ENCODE measurements at places on chromosomes 5 and 9.

- no peak for DNase-seq
Observed at GRCh38 chr5:155021842-155022241, 8.3 kb downstream of the KIF4B start.

DNA sequence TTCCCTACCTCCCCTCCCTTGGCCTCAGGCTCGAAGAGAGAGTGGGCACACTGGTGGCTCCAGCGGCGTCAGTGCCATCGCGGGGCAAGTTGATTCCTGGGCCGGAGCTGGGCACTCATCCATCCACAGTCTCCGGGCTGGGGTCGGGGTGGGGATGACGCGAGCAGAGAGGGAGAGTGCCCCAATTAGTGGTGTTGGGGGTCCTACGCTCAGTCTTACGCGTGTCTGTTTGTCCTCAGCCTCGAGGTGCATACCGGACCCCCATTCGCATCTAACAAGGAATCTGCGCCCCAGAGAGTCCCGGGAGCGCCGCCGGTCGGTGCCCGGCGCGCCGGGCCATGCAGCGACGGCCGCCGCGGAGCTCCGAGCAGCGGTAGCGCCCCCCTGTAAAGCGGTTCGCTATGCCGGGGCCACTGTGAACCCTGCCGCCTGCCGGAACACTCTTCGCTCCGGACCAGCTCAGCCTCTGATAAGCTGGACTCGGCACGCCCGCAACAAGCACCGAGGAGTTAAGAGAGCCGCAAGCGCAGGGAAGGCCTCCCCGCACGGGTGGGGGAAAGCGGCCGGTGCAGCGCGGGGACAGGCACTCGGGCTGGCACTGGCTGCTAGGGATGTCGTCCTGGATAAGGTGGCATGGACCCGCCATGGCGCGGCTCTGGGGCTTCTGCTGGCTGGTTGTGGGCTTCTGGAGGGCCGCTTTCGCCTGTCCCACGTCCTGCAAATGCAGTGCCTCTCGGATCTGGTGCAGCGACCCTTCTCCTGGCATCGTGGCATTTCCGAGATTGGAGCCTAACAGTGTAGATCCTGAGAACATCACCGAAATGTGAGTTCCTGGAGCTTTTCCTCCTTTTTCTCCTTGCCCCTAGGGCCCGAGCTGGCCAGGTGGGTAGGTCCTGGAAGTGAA, 861 bp downstream of the NTRK2 start:
- DNase-seq, result no peak

GRCh38 chr5:4093236-4093635, 497.6 kb downstream of the IRX1 start:
- DNase-seq, result no peak

DNA sequence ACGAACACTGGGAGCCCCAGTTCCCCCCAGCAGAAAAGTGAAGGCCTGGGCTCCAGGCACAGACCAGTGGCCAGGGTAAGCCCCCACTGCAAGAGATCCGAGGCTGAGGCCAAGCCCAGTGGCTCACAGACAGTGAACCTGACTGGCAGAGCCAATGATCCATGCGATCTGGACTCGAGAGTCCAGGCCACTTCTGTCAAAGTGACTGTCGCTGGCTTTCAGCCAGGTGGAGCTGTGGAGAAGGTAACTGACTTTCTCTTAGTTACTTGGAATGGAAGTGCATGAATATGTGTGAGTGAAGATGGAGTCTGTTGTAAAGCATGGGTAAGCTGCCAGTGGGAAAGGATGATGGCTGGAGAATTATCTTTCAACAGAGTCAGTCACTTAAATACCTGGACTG, 99.7 kb downstream of the GOLPH3 start:
- no peak for DNase-seq

DNA sequence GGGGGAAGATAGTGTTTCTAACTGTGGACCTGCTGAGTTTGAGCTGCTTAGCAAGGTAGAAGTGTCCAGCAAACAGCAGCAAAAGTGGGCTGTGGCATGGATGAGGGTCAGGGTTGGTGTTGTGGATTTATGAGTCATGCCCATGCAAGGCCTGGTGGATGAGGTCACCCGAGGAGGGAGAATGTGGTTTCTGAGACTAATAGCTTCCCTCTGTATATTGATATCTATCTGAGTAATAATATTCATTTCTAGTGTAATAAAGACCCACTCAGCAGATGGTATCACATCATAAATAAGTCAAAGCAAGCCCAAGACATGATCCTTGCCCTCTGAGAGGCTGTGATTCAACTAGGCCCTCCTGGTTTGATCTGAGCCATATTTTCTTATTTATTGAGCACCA, 597.8 kb upstream of the CLINT1 start:
- no peak for DNase-seq

DNA sequence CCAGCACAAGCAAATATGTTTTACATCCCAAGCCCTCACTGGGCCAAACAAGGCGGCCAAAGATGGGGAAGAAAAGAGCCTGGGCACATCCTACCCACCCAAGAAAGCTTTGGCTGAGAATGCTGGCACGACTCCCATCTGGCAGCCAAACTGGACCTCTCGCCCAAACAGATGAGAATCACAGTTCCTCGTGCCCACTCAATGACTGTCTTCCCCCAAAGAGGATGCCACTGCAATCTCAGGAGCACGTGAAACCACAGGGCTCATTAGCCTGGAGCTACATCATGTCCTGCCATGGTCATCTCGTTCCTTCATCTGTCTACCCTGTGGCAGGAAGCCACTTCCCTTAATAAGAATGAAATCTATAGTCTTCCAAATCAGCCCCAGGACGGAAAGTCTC, 536.8 kb downstream of the BNC2 start:
- DNase-seq, result no peak

DNA sequence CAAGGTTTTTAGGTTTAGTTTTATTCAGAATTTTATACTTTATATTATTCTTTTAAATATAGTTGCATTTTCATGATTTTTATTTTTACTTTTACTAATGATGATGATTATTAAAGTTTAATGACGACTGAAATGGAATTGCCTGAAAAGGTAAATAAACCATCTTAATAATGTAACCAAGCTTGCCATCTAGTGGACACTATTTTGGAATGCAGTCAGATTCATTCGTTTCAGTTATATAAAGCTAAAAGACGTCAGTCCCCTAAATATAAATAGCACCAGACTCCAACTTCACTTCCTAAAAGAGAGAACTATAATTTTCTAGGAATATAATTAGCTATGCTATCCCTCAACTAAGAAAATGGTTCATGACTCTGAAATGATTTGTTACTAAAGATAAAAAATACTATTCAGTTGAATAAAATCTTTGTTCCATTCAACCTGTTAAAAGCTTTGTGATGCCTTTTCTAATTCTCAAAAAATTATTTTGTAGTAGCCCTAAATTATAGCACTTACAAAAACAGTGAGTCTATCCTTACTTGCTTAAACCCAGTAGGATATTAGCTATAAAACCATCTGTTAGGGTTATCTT, 19.9 kb downstream of the ABITRAM start:
- no peak for DNase-seq

GRCh38 chr5:116358911-116359418, 215.7 kb downstream of the SEMA6A start:
- no peak for DNase-seq

DNA sequence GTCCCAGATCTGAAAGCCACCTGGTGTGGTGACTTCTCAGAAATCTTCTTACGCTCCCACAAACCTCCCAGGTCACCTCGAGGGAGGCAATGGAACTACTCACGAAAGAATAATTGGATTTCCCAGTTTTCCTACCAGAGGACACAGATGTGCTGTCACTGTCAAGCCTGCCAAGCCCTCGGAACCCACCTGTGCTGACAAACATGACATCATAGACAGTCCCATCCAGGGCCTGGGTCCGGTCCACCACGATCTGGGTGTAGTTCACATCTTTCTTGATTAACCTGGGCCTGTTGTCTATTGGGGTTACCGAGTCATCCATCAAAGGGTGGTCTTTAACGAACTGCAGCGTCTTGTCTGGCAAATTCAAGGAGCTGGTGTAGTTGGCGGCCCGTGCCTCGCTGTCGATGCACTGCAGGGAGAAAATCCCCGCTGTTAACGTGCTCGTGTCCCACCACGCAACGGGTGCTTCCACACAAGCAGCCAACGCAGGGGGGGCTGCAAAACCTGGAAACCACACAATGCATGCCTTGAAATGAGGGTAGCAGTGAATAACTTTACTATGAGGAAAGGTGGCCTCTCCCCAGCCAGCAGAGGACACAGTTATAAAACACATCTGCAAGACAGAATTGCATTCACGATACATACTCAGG, 69.0 kb downstream of the SECISBP2 start:
- no peak for DNase-seq

DNA sequence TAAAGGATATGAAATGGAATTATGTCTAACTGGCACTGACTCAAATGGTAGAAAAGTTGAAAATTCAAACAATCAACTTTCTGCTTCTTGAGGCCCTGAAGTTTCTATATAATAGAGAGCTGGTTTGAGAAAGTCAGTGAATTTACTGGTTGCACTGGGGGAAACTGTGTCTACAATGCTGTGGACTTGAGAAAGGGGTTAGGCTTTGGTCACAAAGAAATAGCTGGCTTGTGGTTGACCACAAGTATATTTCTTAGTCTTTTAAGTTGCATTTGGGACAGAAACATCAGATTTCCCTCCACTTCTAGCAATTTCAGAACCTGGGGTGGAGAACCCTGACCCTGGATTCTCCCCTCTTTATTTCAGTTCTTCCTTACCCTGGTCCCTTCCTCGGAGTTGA, 192.6 kb upstream of the ACTBL2 start:
- DNase-seq, result no peak

DNA sequence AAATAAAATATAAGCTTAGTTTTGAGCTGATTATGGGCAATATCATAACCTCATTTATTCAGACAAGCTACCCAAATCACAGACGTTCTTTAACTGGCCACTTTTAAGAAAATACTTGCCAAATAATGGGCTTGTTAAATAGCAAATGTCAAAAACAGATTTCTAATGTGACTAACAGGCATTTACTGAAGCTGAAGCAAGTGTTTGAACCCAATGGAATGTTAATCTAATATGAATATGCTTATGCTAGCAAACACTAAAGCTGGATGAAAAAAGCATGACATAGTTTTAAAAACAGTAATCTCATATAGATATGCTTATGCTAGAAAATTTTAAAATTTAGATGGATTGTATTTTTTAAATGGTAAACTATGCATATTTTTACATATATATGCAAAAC, 411.6 kb upstream of the PTGER4 start:
- no peak for DNase-seq

DNA sequence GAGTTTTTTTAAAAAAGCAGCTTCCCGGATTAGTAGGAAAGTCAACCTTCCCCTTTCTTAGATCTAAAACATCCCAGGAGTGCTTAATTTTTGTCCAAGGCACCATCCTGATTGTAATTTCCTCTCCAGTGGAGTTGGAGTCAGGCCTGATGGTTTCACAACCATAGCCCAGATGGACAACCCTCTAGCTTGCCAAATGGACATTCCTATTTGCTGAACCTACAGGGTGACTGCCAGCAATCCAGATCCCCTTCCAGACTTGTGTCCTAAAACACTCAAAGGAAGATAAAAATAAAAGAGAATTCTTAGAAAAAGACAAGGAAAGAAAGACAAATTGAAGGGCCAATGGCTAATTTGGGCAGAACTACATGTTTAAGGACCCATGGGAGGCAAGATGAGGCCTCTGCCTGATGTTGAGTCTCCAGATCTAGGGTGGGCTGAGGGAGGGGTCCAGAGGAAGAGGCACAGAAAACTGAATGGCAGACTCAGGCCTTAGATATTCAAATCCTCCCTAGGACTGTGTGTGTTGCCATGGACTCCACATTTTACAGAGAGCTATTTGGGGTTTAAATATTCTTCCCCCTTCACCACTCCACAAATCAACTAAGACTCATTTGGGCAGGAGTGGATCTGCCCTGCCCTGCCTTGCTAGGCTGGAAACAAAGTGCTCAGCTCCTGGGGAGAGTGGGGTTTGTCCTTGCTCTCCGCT, 38.5 kb upstream of the SLC44A1 start:
- DNase-seq, result no peak

GRCh38 chr5:62649476-62650113, 71.0 kb downstream of the LRRC70 start:
- no peak for DNase-seq

DNA sequence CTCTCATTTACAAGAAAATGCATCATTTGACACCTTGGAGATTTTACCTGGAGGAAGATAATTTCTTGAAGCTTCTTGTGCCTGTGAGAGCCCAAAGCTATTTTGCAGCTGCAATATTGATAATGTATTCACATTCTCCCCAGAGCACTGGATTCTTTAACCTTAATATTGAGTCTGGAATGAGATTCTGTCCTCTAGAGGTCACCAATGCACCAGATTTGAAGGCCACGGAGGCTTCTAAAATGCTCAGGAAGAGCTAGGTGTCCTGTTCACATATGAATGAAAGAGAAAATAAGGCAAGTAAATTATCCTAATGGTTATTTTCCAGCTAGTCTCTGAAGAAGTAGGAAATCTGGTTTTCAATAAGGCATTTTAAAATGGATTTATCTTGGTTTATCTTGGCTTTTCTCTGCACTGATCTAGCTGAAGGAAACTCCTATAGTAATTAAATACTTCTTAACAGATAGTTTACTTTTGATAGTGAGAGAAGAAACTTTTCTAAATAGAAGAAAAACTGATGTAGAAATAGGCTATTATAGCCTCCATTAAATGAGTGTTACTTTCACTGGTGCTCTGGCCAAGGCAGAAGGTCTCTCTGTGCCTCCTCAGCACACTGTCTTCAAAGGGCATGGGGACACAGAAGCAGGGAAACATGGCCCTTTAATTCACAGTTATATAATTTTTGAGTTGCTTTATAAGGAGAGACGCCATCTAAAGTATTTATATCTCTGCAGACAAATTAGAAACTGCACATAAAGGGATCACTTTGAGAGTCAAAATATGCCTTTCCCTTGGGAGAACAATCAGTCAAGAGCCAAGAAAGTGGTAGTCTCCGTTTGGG, 297.0 kb upstream of the ACTBL2 start:
- DNase-seq, result peak; percentile 49

DNA sequence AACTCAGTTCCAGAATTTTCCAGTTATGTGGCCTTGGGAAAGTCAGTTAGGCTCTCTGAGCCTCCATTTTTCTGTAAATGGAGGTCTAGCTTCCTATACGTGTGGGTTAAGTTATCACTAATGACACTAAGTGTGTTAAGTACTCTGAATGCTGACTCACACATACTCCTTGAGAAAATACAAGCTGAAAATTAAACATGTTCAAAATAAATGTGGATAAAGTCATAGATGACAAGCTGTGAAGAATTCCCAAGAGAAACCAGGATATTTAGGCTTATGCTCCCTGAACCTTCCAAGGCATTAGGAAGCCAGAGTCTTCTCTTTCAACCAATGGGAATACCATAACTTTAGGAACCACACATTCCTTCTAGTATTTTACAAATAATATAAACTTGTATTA, 58.1 kb downstream of the ABCA1 start:
- no peak for DNase-seq

DNA sequence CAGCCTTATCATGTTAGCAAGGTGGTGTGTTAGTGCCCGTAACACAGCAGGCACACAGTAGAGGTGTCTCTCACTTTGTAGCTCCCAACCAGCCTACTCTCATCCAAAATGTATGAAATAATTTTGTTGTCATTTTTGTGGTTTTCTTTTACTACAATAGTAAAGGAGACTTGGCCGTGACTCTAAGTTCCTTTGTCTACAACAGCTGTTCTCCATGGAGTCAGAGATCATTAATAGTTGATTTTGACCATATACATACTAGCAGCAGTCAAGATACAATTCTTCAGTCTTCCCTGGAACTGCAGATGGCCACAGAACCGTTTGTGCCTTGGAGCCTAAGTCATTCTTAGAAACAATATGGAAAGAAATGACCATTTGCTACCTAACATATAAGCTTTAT, 567.1 kb downstream of the TLR4 start:
- no peak for DNase-seq

- no peak for DNase-seq
Observed at GRCh38 chr9:107653263-107653821, 163.8 kb upstream of the KLF4 start.
